T-helper 1 cell (primary cell): ENCODE measurements at places on chromosomes 13 and 19.

- DNase-seq = no peak
Observed at GRCh38 chr13:92044351-92044750, 645.9 kb downstream of the GPC5 start.

GRCh38 chr19:28961772-28962500 is 251.0 kb downstream of the UQCRFS1 start:
- DNase-seq = no peak

DNA sequence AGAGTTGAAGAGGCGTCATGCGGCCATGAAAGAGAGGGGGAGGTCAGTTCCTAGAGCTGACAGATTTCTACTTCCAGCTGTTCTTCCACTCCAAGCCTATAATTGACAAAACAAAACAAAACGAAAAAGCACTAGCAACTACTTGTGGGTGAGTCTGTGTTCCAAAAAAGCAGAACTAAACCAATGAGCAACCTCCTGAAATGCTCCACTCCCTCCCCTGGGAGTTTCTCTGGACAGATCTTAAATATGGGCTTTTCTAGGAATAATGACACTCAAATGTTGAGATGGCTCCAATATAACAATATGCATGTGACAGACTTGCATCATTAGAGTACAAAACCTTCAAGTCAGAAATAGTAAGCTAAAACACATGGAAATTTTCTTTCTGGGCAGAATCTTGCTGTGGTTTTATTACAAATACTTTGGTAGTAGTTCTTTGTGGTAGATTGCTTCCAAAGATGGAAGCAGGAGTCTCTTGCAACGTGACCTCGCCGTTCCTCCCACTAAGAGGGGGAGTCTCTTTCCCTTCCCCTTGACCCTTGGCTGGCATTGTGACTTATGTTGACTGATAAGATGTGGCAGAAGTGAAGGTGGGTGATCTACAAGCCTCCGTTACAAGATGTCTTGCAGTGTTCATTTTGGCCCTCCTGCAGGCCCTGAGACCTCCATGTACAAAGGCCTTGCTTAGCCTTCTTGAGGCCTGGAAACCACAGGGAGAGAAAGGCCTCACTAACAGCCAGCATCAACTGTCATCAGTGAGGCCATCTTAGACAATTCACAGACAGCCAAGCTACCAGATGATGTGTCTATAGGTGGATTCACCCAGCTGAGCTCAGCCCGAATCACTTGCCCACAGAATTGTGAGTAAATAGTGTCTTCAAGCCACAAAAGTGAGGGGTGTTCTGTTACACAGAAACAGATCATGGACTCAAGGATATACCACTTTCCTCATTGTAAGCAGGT is 173.1 kb upstream of the RFC3 start:
- DNase-seq = no peak

DNA sequence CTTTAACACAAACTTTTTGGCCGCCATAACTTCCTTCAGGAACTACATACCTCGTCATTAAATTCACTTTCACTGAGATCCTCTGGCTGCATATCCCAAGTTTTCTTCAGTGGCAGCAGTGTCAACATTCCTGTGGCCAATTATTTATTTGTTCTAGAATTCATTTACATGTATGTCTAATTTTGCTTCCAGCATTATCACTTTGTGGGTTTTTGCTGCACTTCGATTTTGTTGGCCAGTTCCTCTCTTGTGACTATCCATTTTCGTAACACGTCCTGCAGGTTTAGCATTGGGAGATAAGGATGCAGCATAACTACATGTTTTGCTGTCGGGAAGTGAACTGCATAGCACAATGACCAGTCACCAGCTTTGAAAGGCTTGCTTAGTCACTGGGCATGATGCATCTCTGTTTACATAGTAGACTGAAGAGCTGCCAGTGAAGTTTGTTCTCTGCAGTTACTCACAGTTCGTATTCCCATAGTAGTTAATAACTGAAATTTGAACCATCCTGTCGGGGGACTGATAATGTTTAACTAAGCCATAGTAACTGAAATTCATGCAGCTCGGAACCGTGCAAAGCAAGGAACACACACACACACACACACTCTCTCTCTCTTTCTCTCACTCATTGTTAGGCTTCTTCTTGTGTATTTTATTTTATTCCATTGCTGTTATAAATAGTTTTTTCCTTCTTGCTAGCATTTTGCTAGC is 28.3 kb downstream of the ZNF507 start:
- no peak for DNase-seq

- DNase-seq = no peak
Observed at GRCh38 chr19:47853003-47853402, 6.0 kb upstream of the TPRX2 start.

DNA sequence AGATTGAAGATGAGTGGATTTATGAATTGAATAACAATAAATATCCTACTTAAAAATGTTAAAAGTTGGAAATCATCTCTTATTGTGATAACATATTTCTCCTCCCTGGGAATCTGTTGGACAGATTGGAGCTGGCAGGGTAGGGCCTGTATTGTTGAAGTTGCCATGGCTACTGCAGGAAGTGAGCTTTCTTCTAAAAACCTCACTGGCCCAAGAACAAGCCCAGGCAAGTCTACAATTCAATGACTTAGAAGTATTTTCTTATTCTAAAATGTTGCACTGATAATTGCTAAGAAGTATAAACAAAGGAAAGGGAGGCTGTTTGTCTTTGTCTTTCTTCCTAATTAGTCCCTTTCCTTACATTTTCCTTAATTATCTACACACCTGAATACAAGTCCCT is 112.1 kb downstream of the DLEU7 start:
- no peak for DNase-seq

- no peak for DNase-seq
Observed at GRCh38 chr19:28406966-28407365, 806.0 kb downstream of the UQCRFS1 start.

GRCh38 chr19:44587963-44588770 is 25.2 kb upstream of the IGSF23 start:
- DNase-seq = no peak

DNA sequence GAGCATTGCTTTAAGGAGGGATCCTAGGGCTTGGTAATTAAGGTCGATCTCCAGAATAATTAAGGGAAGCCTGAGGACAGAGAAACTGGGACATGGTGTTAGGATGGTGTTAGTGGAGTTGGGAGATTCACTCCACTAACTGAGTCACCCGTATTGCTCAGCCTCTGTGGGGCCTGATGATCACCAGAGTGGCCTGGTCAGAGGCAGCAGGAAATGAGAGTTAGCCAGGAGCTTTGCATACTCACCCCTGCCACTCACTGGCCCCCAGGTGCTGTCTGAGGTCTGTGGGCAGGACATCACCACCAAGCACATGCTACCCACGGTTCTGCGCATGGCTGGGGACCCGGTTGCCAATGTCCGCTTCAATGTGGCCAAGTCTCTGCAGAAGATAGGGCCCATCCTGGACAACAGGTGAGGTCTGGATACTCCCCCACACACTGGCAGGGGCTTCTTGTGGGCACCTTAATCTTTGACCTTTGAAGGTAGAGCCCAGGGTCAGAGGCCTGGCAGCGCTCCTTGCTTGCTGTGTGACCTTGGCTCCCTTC is 32.1 kb downstream of the PPP2R1A start:
- DNase-seq = no peak

DNA sequence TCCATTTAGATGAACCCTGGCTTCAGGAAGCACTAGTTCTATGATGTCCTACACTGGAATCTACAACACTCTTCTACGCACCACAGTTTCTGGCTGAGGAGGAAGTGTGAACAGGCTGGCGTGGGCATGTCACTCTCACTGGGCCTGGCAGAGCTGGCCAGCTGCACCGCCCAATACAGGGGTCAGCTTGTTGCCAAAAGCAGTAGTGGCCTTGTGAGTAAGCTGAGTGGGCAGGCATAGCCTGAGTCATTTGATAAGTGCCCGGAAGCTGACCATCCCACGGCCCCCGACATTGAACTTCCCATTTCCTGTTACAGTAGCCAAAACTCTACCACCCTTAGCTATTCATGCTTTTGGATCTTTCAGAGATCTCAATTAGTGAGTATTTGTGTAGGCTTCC is 240.9 kb upstream of the SERP2 start:
- no peak for DNase-seq

DNA sequence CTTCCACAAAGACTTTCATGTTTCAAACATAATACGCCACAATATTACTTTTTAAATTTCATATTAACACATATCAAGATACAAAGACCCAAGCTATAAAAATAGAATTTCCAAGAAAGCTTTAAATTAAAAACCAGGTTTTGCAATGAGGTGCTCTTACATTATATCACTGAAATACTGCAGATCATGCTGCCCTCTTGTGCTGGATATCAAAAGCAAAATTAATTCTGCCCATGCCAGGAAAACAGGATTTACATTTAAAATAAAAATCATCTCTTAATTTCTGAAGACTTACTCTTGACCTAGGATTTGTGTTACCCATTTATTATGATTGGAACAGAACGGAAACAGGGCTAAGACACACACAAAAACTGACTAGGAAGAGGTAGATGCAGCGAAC is 145.0 kb downstream of the ABCC4 start:
- DNase-seq = no peak

GRCh38 chr13:112113851-112114250 is 46.9 kb downstream of the SOX1 start:
- no peak for DNase-seq

GRCh38 chr19:34676697-34677385 is at the start of gene SCGB2B2:
TSS of gene SCGB2B2 (minus strand) at chr19:34677159. CDS start at chr19:34594563, 82,596 bp downstream.
- peak; percentile 69 for DNase-seq

DNA sequence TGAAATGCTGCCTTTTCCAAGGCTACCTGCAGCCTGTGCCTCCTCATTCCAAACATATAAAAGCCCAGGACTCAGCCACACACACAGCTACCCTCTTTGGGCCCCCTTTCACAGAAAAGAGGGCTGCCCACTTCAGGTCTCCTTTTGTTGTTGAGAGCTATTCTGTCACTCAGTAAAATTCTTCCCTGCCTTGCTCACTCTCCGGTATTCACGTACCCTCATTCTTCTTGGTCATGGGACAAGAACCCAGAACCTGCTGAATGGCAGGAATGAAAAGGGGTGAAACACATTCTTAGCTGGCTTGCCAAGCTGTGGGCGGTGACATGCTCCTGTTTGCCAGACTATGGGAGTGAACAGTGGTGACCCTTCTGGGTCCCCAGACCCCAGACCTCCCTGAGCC is 338.0 kb upstream of the ATXN8OS start:
- no peak for DNase-seq

- no peak for DNase-seq
Observed at GRCh38 chr13:93771782-93772181, 545.2 kb downstream of the GPC6 start.

- DNase-seq = no peak
Observed at GRCh38 chr13:77038907-77039480, 12.0 kb upstream of the FBXL3 start.
